Caco-2 (cell line): ENCODE measurements at places on chromosomes 1 and 21.
A peak's percentile ranks its signal among the peaks of the same experiment; 100 is the strongest.

- no peak for DNase-seq
These were observed 89.8 kb upstream of the GNG12 start for GRCh38 chr1:67923074-67923473.

GRCh38 chr1:85617633-85618100, 37.1 kb downstream of the CCN1 start:
- no peak for DNase-seq

- DNase-seq = peak; percentile 56
These were observed 5.0 kb downstream of the PFKL start for GRCh38 chr21:44304877-44305293.

DNA sequence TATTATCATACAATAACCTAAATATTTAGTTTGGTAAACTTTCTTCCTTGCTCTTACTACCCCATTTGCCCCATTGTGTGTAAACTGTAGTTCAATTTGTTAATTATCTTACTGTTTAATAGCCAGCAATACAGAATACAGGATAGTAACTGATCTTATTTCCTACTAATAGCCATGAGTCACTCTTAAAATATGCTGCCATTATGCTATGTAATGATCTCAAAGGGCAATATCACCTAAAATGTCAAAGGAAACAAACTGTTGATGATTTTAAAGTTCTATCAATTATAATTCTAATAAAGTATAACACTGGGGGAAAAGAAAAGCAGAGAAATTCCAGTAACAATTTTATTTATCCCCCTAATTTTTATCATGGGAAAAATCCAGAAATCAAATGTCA, 4.3 kb downstream of the SLC30A1 start:
- DNase-seq = no peak

DNA sequence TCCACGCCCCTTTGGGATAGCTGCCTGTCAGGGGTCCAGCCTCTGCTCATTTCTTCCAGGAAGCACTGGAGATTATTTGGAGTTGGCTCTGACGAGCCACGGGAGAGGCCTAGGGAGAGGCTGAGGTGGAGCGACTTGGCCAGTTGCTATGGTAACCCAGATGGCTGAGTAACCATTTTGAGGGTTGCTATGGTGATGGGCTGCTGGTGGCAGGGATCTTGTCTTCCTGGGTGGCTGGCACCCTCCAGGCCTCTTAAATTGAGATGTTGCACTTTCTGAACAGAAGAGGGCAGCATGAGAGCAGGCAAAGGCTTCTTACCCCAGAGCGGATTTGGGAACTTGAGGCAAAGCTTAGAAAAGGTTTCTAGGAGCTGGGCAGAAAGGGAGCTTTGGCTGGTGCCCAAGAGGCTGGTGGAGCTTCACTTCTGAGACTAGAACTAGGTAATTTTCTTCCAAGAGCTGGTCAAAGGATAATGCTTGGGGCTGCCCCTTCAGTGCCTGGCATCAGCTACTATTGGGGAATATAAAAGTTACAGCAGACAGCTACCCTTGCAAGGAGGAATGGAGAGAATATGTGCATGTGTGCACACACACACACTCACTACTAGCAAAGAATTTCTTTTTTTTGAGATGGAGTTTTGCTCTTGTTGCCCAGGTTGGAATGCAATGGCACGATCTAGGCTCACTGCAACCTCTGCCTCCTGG, 72.5 kb downstream of the NDUFS5 start:
- peak; percentile 70 for DNase-seq

DNA sequence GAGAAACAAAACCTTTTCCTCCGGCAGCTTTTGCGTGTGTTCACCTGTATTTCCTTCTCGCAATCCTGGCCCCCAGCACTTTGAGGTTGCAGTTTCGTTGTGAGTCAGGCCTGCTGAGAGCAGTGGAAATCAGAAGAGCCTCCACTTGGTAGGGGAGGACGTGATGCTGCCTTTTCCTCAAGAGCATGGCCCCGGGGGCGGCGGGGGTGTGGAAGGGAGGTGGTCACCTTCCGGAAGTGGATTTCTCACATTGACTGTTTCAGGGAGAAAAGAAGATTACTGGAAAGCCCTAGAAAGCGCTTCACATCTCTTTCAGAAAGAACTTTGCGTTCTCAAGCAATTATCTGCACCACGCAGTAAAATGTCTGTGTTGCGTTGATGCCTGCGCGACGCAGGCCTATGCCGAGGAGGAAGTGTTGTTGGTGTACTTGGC, 12.2 kb upstream of the IL10 start:
- no peak for DNase-seq

DNA sequence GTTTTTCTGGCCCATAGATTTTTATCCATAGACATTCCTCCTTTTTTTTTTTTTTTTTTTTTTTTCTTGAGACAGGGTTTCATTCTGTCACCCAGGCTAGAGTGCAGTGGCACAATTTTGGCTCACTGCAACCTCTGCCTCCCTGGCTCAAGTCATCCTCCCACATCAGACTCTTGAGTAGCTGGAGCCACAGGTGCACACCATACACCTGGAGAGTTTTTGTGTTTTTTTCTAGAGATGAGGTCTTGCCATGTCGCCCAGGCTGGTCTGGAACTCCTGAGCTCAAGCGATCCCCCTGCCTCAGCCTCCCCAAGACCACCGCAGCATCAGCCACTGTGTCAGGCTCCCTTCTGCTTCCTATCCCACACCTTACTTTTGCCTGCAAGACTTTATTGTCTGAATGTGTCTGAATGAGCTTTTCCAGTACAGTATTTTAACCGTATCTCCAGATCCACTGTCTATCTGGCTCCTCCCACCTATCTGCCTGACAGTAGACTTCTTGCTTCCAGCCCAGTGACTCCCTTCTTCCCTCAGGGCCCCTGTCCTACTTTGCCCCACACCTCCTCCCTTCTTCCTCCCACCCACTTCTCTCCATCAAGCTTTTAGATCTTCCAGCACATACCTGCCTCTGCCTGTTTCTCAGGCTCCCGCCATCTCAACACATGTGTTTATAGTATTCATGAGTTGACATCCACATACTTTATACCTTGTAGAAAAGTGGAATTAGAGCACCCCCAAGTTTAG, 6.1 kb downstream of the C1orf21 start:
- no peak for DNase-seq

- DNase-seq = peak; percentile 47
These were observed 5.2 kb upstream of the GPR161 start for GRCh38 chr1:168141871-168142385.

GRCh38 chr1:179745131-179745611, 2.1 kb downstream of the FAM163A start:
- no peak for DNase-seq

- peak; percentile 95 for DNase-seq
These were observed at the start of gene IGSF8 for GRCh38 chr1:160097911-160098851. Gene IGSF8 (minus strand): TSS chr1:160098619. CDS start chr1:160098472, 147 bp downstream.

DNA sequence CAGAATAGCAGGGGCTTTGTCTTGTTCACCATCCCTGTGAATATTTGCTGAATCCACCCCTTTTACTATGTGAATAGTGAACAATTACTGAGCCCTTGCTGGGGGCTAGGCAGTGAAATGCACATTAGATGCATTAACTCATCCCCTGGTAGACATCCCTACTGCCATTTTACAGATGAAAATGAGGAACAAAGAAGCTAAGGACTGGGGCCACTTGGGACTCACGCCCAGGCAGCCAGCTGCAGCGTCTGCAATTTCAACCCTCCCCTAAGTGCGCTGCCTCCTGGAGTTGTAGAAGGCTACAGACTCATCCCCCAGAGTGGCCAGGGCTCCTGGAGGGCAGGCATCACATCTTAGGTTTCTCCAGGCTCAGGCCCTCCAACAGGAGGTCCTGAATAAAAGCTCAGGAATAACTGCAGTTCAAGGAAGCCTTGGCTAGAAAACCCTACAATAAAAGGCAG, 31.6 kb downstream of the CAPZB start:
- DNase-seq = no peak

DNA sequence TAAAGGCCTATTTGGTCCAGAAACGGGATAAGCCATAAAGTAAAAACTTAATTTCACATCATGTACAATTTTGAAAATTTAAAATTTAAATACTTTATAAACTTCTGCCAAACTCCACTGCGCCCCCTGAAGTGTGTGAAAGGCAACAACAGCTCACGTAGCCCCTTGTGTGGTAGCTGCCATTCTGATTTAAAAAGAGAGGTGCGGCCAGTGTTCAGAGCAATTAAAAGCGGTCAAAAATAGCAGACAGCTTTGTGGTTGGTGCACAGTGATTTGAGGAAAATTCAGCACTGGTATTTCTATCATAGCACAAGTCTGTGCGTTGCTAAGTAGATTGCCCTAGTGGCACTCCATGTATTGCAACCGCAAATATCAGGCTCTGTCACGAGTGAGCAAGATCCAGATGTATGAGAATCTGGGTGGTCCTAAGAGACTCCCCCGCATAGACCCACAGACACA, 122.5 kb downstream of the ATG4C start:
- DNase-seq = no peak

DNA sequence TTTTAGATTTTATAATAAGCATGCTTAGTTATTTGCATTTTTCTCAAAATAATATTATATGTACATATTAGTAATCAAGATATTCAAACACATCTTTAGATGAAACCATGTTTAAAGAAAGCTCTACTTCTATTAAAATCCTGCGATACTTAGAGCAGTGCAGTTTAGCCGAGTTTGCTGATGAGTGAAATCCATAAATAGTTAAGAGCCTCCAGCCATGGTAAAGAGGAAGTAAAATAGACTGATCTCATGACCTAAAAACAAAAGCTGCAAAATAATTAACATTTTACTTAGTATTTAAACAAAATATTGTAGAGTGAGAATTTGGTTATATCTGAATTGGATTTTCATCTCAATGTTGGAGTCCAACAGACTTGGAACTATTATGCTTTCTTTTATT, 147.4 kb upstream of the NRIP1 start:
- no peak for DNase-seq

DNA sequence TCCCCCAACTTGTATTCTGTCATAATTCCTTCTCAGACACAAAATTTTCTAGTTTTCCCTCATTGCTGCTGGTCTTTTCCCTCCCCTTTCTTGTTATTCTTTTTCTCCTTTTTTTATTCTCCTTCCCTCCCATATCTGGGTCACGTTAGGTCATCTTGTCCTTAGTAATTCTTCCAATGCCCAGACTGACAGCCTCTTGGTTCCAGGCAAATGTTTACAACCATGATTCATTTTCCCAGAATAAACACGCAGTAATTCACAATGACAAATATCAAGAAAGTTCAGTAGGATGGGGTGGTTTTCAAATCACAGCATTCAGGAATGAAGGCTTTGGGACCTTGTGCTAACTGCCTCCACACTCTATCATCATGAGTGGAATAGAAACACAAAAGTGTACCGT, 25.2 kb downstream of the NHLH2 start:
- DNase-seq = no peak

DNA sequence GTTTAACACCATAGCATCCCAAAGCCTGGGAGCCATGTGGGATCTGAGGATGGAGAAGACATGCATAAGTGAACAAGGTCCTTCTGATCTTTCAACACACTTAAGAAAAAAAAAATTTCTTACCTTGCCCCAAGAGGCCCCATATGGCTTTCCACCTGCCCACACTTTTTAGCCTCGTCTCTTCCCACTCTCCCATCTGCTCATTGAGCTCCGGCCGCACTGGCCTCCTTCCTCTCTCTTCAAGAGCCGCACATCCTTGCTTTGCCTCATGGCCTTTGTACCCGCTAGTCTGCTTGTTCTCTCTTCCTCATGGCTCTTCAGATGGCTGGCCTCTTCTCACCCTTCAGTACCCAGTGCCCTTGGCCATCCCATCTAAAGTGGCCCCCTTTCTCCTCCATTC, 70.2 kb upstream of the PDE4B start:
- DNase-seq = no peak

- peak; percentile 77 for DNase-seq
These were observed 129.2 kb upstream of the SYT6 start for GRCh38 chr1:114282751-114283403.

DNA sequence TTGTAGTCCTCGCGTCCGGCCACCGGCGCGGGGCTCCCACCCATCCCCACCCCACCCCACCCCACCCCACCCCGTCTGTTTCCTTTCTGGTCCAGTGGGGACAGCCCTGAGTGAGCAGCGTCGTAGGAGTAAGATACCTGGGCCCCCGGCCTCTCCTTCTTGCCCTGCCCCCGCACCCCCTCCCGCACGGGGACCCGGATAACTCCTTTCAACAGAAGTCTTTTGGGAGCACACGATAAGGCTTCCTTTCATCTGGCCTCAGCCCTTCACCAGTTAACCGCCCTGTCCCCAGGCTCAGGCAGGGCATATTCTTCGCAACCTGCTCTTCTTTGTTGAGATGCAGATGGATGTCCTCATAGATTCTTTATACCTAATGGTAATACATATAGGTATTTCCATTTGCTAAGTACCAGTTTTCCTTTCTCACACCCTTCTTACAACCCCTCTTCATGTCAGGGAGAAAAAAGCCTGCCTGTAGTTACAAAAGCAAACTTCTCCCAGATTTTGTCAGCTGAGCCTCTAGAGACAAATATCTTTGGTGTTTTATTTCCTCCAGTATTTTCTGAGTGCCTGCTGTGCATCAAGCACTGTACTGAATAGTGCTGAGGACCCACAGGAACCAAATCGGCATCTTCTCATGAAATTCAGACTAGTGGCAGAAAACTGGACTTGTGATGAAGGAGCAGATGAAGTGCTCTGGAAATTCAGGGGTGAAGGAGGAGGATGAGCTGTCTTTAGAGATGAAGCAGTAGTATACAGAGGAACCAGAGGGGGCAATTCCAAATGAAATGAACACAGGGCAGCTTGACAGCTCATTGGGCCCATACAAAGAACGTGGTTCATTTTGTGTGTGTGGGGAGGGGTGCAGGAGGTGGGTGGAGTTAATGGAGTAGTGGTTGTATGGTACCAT, 33.6 kb downstream of the SLC2A1 start:
- DNase-seq = no peak

DNA sequence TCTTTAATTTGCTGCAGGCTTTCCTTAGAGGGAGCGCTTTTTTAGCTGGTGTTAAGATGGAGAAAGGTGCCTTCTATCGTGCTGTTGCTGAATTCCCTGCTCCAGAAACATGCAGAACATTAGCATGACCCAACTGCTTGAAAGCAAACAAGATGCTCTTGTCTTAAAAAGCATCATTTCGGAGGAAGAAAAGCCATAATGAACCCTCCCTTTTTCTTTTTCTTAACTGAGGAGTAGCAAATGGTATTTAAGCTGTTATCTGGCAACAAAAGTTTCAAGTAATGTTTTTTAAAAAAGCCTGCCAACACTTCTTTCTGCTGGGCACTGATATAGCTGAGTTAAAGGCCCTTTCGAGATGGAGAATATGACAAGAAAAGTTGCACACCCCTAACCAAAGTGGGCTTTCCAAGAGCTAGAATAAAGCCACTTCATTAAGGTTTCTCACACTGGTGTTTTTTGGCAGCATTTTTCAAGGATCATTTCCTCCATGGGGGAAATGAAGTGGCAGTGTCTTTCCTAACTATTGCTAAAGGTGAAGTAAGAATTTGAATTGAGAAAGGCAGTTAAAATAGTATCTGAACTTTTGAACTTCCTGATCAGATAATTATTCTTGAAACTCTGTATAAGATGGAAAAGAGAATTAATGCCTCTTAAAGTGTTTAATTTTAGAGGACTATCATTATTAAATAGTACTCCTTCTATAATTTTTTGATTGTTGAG, 38.8 kb downstream of the ST6GALNAC5 start:
- no peak for DNase-seq

DNA sequence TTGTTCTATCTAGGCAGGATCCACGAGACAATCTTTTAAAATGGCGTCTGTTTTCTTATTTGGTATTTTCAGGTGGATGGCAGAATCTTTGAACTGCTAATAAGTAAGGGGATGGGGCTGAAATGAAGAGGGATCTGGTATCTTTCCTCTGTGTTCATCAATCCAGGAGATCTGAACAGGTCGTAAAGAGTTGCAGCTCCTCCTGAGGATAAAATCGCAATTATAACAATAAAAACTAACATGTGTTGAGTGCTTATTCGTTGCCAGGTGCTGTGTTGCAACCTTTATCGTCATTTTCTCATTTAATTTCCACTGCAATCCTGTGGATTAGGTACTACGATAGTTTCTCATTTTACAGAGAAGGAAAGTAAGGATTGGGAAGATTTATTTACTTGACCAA, 134.6 kb upstream of the DPYD start:
- no peak for DNase-seq
